ENCODE measurements at places on chromosomes 16 and 17.

DNA sequence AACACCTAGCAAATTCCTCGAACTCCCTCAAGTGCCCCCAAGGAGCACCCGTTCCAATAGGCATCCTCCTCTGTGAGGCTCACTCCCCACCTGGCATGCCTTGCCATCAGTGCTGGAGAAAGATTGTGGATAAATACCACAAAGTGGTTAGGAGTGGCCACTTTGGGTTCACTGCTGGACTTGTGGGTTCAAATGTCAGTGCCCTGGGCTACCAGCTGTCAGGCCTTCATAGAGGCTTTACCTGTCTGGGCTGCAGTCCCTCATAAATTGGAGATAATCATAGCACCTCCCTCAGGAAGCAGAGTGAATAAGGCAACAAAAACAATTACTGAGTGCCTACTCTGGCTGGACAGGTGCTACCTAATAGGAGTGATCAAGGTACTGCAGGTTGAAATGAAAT, 1.5 kb upstream of the SYT17 start:
- no peak for DNase-seq

DNA sequence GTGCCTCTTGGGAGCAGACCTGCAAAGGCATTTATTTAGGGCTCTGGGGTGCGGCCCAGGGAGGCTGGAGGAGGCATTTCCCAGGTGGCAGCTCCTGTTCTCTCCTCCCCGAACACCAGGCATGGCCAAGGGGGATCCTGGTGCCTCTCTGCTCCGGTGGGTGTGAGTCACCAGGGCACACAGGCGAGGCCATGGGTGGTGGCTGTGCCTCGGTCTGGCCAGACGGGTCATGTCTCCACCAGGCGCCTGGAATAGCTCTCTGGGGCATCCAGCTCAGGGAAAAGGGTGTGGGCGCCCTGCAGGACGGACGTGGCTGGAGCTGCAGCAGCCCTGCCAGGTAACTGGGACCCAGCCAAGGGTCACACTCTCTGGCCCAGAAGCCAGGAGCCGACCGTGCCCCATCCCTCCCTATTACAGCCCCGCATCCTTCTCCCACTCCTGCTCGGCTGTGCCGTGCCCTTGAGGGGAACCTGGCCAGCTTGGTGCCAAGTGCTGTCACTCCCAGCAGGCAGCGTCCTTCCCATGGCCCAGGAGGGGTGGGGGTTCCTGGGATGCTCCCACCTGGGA, 25.8 kb downstream of the SOX8 start:
- DNase-seq, result no peak

GRCh38 chr17:74164446-74165045, 38.9 kb upstream of the RPL38 start:
- DNase-seq, result no peak

DNA sequence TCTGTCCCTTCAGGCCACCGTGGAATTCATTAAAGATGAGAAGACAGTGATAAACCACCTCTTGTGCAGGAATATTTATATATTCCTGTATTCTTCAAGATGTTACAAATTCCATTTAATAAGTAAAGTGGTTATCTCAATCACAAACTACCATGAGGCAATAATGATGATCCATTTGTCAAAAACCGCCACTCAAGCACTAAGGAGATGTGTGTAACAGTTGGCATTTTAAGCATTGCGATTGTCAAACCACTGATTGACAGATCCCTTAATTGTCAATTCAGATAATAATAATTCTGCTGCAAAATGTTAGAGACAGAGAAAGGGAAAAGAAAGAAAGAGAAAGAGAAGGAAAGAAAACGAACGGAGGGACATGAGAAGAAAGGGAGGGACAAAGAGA, 476.1 kb upstream of the RBFOX1 start:
- no peak for DNase-seq

GRCh38 chr17:27532269-27533263, 76.3 kb downstream of the KSR1 start:
- no peak for DNase-seq

DNA sequence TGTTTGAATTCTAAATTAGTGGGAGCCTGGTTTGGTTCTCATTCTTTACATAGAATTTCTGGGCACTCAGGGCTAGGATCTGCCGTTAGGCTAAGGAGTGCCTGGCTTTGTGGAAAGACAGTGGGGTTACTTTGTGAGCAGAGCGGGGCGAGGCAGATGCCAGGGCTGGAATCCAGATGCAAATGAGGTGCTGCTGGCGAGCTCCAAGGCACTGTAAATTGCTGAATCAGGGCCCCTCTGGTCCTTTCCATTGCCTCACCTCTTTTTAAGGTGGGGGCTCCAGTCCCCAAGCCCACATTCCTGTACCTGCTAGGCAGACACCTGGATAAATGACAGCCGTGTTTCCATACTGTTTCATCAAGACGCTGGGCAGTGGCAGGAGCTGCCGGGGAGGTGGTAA, 33.8 kb downstream of the PIPOX start:
- DNase-seq, result no peak

- no peak for DNase-seq
Observed at GRCh38 chr17:68353111-68353521, 61.8 kb downstream of the ARSG start.

GRCh38 chr16:82157534-82157812, 12.6 kb downstream of the MPHOSPH6 start:
- no peak for DNase-seq

GRCh38 chr16:29730649-29731048, 15.1 kb downstream of the C16orf54 start:
- DNase-seq, result no peak

DNA sequence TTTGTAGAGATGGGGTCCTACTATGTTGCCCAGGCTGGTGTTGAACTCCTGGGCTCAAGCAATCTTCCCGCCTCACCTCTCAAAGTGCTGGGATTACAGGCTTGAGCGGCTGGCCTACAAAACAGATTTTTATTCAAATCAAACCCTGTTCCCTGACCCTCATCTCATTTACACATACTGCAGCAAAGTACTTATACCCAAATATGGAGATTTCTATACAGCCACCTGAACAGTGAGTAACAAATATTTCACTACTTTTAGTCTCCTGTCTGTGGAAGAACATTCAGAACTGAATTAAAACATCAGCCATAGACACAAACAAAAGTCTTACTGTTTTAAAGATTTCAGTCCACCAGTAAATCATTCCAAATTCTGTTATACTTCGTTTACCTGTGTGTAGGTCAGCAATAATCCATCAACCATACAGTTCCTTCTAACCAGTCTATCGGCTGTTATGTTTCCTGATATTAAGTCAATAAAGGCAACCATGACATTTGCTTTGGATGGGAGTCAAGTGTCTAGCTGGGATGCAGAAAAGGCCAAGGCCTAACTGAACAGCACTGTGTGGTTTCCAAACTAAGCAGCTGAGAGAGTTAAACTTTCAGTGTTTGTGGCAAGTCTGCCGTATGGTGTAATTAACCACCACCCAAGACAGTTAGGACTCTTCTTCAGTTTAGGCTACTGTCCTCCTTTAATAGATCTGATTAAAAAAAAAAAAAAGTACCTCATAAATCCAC, 22.3 kb downstream of the ERN1 start:
- DNase-seq, result no peak

DNA sequence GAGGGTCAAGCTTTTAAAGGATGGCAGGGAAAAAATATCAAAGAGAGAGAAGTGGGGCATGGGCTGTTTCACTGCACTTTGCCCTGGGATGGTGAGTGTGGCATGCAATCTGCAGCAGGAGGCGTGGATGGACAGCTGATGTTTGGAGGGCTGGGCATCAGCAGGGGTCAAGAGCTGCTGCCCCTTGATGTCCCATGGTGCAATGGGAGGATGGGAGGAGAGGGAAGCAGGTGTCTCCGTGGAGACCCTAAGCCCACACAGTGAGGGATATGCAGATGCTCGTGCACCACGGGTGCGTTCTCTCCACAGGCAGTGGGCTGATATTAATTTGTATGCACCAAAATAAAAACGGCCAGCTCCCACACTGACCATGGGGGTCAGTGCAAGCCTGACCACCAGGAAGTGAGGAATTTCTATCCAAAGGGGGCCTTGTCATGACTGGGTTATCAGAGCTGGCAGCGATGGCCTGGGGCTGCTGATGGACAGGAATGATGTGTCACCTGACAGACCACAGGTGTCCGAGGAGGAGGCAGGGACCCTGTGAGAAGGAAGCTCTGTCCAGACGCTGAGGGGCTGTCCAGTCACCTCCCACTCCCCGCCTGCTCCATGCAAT, 183.6 kb downstream of the IRF8 start:
- no peak for DNase-seq

DNA sequence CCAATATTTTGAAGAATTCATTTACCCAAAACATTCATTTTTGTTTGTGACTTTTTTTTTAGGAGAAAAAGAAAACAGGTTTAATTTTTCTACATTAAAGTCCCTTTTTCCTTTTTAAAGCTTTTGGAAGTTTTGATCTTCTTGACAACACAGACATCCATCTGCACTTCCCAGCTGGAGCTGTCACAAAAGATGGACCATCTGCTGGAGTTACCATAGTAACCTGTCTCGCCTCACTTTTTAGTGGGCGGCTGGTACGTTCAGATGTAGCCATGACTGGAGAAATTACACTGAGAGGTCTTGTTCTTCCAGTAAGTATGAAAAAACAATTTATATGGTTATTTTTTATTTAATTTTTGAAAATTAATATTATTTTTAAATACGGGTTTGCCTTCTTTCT, 37.2 kb downstream of the SIAH1 start:
- DNase-seq, result no peak

- no peak for DNase-seq
Observed at GRCh38 chr17:36877771-36878170, 59.5 kb upstream of the LHX1 start.

GRCh38 chr16:87032554-87032953, 284.6 kb downstream of the C16orf95 start:
- DNase-seq, result no peak

- no peak for DNase-seq
Observed at GRCh38 chr17:77127735-77128361, 12.9 kb upstream of the SEC14L1 start.

DNA sequence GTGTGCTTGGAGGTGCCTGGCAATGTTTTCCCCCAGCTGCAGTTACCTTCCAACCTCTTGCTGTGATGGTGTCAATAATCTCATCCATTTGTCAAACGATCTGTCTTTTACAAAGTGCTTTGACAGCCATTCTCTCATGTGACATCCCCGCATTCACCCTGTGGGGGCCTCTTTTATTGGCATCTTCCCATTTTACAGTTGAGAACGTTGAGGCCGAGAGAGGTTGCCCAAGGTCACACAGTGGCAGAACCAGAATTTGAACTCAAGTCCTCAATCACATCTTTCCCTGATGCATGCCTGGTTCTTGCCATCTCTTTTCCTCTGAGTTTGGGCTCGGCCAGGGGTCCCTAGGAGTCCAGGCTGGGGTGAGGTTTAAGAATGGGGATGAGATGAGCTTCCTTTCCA, 1.5 kb downstream of the TAOK2 start:
- no peak for DNase-seq

GRCh38 chr16:11032922-11033291, 88.5 kb downstream of the CLEC16A start:
- no peak for DNase-seq

GRCh38 chr17:47914306-47914948, 18.4 kb downstream of the SP2 start:
- DNase-seq, result no peak

DNA sequence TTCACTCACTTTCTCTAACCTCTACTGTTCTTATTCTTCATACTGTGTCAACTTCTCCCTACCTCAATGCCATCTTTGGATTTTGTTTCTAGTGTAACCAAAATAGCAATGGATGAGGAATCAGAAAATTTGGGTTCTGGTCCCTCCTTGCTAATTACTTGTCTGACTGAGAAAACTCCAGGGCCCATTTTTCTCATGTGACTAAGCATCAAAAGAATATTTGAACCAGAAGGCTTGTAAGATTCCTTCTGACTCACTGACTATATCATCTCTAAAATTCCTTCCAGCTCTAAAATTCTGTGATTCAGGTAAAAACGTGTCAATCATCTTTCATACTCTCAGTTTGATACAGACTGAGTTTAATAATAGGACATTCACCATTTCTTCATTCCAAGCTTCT, 57.9 kb downstream of the BRIP1 start:
- no peak for DNase-seq

DNA sequence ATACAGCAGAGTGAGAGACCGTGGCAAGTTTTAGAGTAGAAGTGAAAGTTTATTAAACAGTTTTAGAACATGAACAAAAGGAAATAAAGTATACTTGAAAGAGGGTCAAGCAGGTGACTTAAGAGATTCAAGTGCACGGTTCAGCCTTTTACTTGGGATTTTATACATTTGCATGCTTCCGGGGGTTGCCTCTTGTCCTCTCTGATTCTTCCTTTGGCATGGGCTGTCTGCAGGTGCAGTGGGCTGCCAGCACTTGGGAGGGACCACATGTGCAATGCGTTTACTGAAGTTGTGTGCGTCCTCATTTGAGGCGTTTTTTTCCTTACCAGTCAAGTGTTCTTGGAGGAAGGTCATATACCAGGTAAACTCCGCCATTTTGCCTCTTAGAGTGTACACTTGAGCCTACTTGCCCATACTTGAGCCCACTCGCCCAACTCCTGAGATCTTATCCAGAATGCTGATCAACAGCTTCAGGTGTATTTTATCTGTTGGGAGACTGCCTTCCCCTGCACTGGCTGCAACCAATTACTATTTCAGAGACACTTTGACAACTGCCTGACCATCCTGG, 195.2 kb downstream of the IRX5 start:
- DNase-seq, result no peak

- DNase-seq, result no peak
Observed at GRCh38 chr17:17050346-17051345, 8.4 kb downstream of the MPRIP start.

GRCh38 chr17:35795007-35795870, at the start of gene MMP28:
Gene MMP28 (minus strand): TSS chr17:35795641. CDS start chr17:35795377, 264 bp downstream.
- DNase-seq, result no peak

- no peak for DNase-seq
Observed at GRCh38 chr16:66225696-66226095, 140.8 kb upstream of the CDH5 start.

- DNase-seq, result no peak
Observed at GRCh38 chr17:9895923-9896322, 9.1 kb downstream of the RCVRN start.

DNA sequence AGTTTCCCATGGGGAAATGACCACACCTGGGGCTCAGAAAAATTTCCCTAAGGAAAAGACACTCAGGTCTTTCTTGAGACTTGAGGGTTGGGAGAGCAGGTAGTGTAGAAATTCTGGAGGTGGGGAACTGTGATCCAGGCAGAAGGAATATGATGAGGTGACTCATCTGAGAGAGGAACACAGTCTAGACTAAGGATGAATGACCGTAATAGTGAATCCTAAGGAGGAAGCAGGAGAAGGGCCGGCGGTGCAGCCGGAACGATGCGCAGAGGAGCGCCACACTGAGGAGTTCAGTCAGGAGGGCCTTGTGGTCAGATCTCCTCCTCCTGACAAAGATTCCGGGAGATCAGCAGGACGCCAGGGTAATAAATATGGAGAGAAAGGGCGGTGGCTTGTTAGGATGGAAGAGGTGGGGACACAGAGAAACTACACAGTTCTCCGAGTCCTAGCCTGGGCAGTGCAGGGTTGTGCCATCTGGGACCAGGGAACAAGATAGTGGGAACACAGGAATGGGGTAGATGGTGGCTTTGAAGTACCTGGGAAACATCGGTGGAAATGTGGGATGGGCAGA, 135.6 kb downstream of the PARN start:
- no peak for DNase-seq

- no peak for DNase-seq
Observed at GRCh38 chr16:47865337-47865855, 290.4 kb downstream of the ABCC12 start.

- peak; percentile 23 for DNase-seq
Observed at GRCh38 chr17:78484271-78485246, 92.6 kb downstream of the DNAH17 start.
